Calu3 (cell line): ENCODE measurements at places on chromosomes 7 and 10. TPM values are rescaled to one million over a fixed set of nuclear protein-coding genes. Genes with fewer than 3 reads are reported as not detected.

Gene LRRC4
- not detected in 2 replicates for total RNA-seq

Gene GNAI1
- 14.7 and 20.5 TPM in 2 replicates for total RNA-seq

Gene OR2A5
- total RNA-seq: not detected in 2 replicates

Gene MBLAC1
- 1.2 TPM in 2 replicates for total RNA-seq

Gene MRLN
- not detected in 2 replicates for total RNA-seq

Gene EPO
- total RNA-seq: not detected in 2 replicates

Gene FXYD4
- total RNA-seq: not detected in 2 replicates

Gene ADAP1
- total RNA-seq: 173 and 220 TPM in 2 replicates

Gene MMP21
- total RNA-seq: 0.24 TPM in 1 of 2 replicates, not detected in the other

Gene PITX3
- total RNA-seq: not detected in 2 replicates

Gene TFPI2
- 213 and 218 TPM in 2 replicates for total RNA-seq

Gene CYP2W1
- total RNA-seq: 0.71 and 1.3 TPM in 2 replicates

Gene VPS37D
- 0.94 and 1.3 TPM in 2 replicates for total RNA-seq

Gene HGF
- not detected in 2 replicates for total RNA-seq

Gene EZH2
- total RNA-seq: 40.2 and 46.5 TPM in 2 replicates

Gene LBX1
- not detected in 2 replicates for total RNA-seq

Gene INPP5F
- 6.9 and 7.3 TPM in 2 replicates for total RNA-seq

Gene TMEM225B
- not detected in 2 replicates for total RNA-seq

Gene PTN
- 0.35 and 0.54 TPM in 2 replicates for total RNA-seq

Gene C7orf57
- 0.24 and 0.33 TPM in 2 replicates for total RNA-seq

Gene GHRHR
- not detected in 2 replicates for total RNA-seq

Gene PILRA
- total RNA-seq: 3.1 and 3.3 TPM in 2 replicates

Gene ZSWIM8
- 59.9 and 69.9 TPM in 2 replicates for total RNA-seq

Gene PRXL2A
- 61.4 and 67.2 TPM in 2 replicates for total RNA-seq

Gene SNX10
- total RNA-seq: 19.6 and 22.1 TPM in 2 replicates

Gene PEX1
- 10.1 and 10.4 TPM in 2 replicates for total RNA-seq

Gene C10orf105
- total RNA-seq: not detected in 2 replicates

Gene MYPN
- total RNA-seq: 0.38 and 0.56 TPM in 2 replicates

Gene DIP2C
- total RNA-seq: 11.0 and 13.2 TPM in 2 replicates

Gene KIAA1549
- 7.2 and 10.4 TPM in 2 replicates for total RNA-seq

Gene INA
- 1.3 and 1.9 TPM in 2 replicates for total RNA-seq

Gene FIS1
- total RNA-seq: 83.8 and 90.0 TPM in 2 replicates

Gene UBTD1
- total RNA-seq: 8.7 and 9.3 TPM in 2 replicates

Gene BEND7
- 7.4 and 8.3 TPM in 2 replicates for total RNA-seq

Gene JAKMIP3
- total RNA-seq: 0.05 TPM in 2 replicates

Gene CABCOCO1
- not detected in 2 replicates for total RNA-seq

Gene EVX1
- total RNA-seq: not detected in 2 replicates

Gene TMEM26
- total RNA-seq: not detected in 2 replicates

Gene GIMAP4
- not detected in 2 replicates for total RNA-seq

Gene HOXA5
- 8.3 and 10.6 TPM in 2 replicates for total RNA-seq

Gene TMEM176B
- total RNA-seq: 3.1 and 7.3 TPM in 2 replicates

Gene AKR1C8
- not detected in 2 replicates for total RNA-seq

Gene ABCC2
- 1.2 and 1.8 TPM in 2 replicates for total RNA-seq

Gene LRRC18
- not detected in 2 replicates for total RNA-seq

Gene CH25H
- total RNA-seq: 0.73 TPM in 1 of 2 replicates, not detected in the other

Gene ECHDC3
- 24.7 and 28.5 TPM in 2 replicates for total RNA-seq

Gene PRF1
- not detected in 2 replicates for total RNA-seq

Gene CTBP2
- total RNA-seq: 71.9 and 78.7 TPM in 2 replicates

Gene FAM25A
- total RNA-seq: not detected in 2 replicates

Gene AKAP9
- total RNA-seq: 28.9 and 33.4 TPM in 2 replicates
